ENCODE measurements at places on chromosomes 16 and 17. TPM values are rescaled to one million over a fixed set of nuclear protein-coding genes. Genes with fewer than 3 reads are reported as not detected.

GRCh38 chr16:9119795-9120194 lies 28.4 kb downstream of the HAPSTR1 start:
- peak; percentile 57 for DNase-seq

- no peak for DNase-seq
These were observed 23.1 kb downstream of the CD300LB start for GRCh38 chr17:74508156-74508555.

DNA sequence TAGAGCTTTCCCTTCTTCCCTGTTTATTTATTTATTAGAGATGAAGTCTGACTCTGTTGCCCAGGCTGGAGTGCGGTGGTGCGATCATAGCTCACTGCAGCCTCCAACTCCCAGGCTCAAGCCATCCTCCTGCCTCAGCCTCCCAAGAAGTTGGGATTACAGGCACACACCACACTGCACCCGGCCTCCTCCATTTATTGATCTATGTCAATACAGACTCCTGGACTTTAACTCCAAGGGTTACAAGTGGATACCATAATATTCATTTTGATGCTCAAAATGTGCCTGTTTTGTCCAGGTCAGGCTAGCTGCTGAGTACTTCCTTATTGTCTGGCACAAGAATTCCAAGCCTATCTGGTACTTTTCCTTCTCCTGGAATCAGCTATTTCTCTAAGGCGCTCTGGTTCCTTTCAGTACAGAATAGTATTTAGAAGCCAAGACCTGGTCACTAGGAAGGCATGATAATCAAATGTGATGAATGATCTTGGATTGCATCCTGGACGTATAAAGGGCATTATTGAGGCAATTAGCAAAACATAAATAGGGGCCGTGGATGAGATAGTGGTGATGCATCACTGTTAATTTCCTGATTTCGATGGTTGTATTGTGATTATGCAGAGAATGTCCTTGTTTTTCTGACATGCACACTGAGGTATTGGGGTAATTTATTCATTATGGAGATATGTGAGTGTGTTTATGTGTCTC lies 21.7 kb downstream of the IL4R start:
- no peak for DNase-seq

PABPN1L gene
- total RNA-seq = not detected

WNT3 gene
- 41.1 TPM for total RNA-seq

- DNase-seq = no peak
These were observed 5.5 kb upstream of the VKORC1 start for GRCh38 chr16:31099860-31100638.

- DNase-seq = no peak
These were observed 28.3 kb downstream of the TTC19 start for GRCh38 chr17:16027708-16028584.

DNA sequence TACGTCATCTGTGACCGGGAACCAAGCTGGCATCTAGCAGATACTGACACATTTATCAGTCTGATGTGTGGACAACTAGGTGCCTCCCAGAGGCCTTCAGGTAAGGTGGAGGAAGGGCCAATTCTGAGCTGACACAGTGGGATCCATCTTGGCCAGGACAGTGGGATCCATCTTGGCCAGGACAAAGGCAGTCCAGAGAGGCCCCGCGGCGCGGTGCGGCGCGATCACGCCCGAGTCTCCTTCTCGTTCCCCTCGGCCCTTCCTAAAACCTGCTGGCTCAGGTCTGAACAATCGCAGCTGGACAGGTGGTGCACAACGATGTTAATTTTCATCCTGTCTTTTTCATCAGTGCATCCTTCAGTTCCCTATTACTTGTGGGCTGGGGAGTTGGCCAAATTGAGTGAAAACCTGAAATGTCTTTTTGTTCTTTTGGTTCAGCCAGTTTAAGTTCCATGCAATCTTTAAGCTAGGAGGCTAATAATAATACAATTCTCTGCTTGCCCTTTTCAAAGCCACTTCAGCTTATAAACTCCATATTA lies 486 bp upstream of the WSB1 start:
- DNase-seq = no peak

NPIPB6 gene
- total RNA-seq = 1.8 TPM

MMP25 gene
- not detected for total RNA-seq

NOD2 gene
- 34.0 TPM for total RNA-seq

- DNase-seq = no peak
These were observed 17.4 kb upstream of the BRD7 start for GRCh38 chr16:50386139-50386538.

All from lower leg skin (tissue), 4 donors.